ENCODE measurements at places on chromosomes 11 and 22. TPM values are rescaled to one million over a fixed set of nuclear protein-coding genes. Genes with fewer than 3 reads are reported as not detected.

- H3K27ac ChIP-seq, result no peak overlapping the region
- peaks cover 8% of the 10 kb centered on the region for H3K4me1 ChIP-seq
- no peak for DNase-seq
- H3K4me3 ChIP-seq, result no peak overlapping the region
- H3K36me3 ChIP-seq, result no peaks in the 10 kb centered on the region
- H3K27me3 ChIP-seq, result peaks cover 85% of the 10 kb centered on the region
These were observed 18.1 kb downstream of the DUSP8 start for GRCh38 chr11:1553808-1554594.

DNA sequence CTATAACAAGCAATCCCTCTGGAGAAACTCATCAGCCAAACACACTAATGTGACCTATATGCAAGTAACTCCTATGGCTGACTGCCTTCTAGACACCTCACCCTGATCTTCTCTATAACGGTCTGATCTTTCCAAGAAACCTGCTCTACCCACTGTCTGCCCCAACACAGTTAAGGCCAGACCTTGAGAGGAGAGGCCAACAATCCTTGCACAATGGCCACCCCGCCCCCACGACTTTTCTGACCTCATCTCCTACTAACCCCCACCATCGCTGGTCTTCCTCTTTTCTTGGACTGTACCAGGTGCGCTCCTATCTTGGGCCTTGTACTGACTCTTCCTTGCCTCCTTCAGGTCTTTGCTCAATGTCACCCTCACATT lies 12.5 kb downstream of the HIRA start:
- no peak overlapping the region for H3K4me3 ChIP-seq
- no peak overlapping the region for H3K27ac ChIP-seq
- no peaks in the 10 kb centered on the region for H3K27me3 ChIP-seq
- no peaks in the 10 kb centered on the region for H3K36me3 ChIP-seq
- H3K4me1 ChIP-seq, result peaks cover 10% of the 10 kb centered on the region
- DNase-seq, result no peak

The MS4A4E gene
- not detected for total RNA-seq

The PHF21B gene
- 6.7 TPM for total RNA-seq

The PACSIN3 gene
- total RNA-seq, result 7.1 TPM

DNA sequence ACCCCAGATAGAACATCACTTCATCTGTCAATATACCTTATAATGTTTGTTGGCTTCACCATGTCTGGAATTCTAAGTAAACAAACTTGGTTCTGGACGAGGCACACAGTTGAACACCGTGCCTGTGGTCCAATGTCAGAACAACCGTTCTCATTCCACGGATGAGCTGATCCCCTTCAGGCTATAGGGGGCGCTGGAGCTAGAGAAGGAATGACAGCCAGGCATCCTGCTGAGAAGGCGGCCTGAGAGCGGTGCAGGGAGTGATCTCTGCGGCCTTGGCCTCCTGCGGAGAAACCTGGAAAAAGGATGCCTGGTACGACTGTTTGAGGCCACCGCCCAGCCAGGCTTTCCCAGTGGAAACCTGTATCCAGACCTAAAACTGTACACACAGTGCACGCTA lies 48.7 kb downstream of the FDX1 start:
- H3K4me1 ChIP-seq, result peaks cover 3% of the 10 kb centered on the region
- DNase-seq, result peak; percentile 78
- H3K4me3 ChIP-seq, result no peak overlapping the region
- no peak overlapping the region for H3K27ac ChIP-seq
- H3K27me3 ChIP-seq, result no peaks in the 10 kb centered on the region

The ELF5 gene
- total RNA-seq, result not detected

DNA sequence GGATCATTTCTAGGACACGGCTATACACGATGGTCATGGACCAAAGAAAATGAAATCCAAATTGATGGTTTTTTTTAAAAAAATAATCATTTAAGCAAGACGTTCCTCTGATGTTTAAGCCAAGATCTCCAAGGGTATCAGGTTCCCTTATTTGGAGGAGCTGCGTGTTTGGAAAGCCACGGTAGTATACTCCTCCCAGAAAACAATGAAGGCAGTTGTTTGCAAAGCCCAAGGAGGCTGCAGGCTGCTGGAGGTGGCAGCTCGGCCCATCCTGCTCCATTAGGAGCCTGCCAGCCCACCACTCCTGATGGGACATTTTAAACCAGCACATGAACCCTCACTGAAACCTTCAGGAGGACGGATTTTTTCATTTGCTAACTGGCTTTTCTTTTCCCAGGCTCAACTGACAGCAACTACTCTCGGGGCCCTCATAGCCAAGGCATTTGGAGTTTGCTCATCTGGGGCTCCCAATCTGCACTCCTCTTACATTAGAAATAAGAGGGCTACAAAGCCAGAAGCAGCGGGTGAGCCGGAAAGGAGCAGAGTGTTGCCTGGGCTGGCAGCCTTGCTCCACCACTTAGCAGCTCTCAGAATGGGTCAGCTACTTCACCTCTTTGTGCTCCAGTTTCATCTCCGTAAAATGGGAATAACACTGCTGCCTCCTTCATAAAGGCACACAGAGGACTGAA lies 58.4 kb downstream of the ABTB2 start:
- peaks cover 28% of the 10 kb centered on the region for H3K4me1 ChIP-seq
- peak; percentile 64 for DNase-seq
- H3K27me3 ChIP-seq, result no peaks in the 10 kb centered on the region
- H3K4me3 ChIP-seq, result no peak overlapping the region

DNA sequence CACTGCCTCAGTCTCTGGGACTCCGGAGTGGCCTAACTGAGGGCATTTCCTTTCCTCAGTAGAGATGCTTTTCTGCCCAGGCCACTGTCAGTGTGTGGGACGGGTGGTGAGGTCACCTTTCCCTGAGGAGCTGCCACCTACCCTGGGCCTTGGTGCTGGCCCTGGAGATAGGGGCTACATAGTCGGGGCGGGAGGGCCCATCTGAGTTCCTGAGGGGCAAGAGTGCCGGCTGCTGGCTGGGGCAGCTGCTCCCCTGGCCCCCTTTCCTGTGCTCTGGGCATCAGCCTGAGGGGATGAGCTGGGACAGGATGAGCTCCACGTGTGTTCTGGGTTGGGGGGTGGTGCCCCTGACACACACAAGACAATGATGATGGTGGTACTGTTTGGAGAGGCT lies 5.4 kb downstream of the KCNC1 start:
- H3K4me1 ChIP-seq, result peaks cover 21% of the 10 kb centered on the region
- H3K4me3 ChIP-seq, result no peak overlapping the region
- H3K27me3 ChIP-seq, result peaks cover 39% of the 10 kb centered on the region
- H3K36me3 ChIP-seq, result no peaks in the 10 kb centered on the region

The CCDC116 gene
- not detected for total RNA-seq

The TYMP gene
- total RNA-seq, result 0.81 TPM

GRCh38 chr11:46912526-46913150 lies 5.7 kb downstream of the LRP4 start:
- H3K36me3 ChIP-seq, result no peaks in the 10 kb centered on the region
- peak overlapping the region; percentile 9 for H3K27ac ChIP-seq
- peaks cover 13% of the 10 kb centered on the region for H3K27me3 ChIP-seq
- DNase-seq, result peak; percentile 87
- H3K4me3 ChIP-seq, result peak overlapping the region; percentile 43

The TIRAP gene
- 5.3 TPM for total RNA-seq

- no peaks in the 10 kb centered on the region for H3K36me3 ChIP-seq
- H3K27ac ChIP-seq, result no peak overlapping the region
- H3K27me3 ChIP-seq, result no peaks in the 10 kb centered on the region
- no peak overlapping the region for H3K4me3 ChIP-seq
- H3K4me1 ChIP-seq, result no peaks in the 10 kb centered on the region
- no peak for DNase-seq
These were observed 58.4 kb upstream of the RCN1 start for GRCh38 chr11:32032478-32032877.

The MRGPRE gene
- total RNA-seq, result not detected

The ACTN3 gene
- 33.0 TPM for total RNA-seq

The MAJIN gene
- 0.06 TPM for total RNA-seq

The RIBC2 gene
- 0.59 TPM for total RNA-seq

The CCDC157 gene
- total RNA-seq, result 11.1 TPM

DNA sequence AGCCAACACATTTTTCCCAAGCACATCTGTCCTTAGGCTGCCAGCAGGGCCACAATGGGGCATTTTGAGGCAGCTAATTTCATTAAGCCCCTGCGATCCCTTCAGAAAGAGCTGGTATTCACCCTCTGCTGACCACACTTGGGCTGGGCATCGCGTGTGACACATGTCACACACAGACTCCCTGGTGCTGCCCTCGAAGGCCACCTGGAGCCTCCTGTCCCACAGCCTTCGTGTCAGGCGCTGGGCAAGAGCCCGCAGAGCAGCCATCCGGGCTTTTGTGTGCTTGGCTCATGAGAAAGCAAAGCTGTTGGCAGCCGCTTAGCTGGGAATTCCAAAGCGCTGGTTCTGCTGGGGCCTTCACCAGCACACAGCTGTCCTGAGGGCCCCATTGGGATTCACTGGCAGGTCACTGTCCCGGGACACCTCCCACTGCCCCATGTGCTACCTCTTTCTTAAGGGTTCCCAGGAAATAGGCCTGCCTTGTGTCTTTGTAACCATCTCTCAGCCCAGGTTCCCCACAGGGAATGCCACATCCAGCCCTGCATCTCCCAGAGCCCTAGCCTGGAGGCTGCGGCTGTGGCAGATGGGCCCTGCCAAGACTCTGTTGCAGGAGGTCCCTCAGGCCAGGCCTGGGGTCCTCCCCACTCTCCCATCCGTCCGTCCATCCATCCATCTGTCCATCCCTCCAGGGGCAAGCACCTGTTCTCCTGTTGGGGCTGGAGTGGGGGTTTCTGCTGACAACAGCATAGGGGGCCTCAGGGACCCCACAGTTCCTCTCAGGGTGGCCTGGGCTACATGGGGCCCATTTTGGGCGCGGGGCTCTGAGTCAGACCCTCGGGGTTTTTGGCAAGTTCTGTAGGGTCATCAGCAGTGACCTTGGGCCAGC lies 4.9 kb downstream of the CLDN5 start:
- H3K27ac ChIP-seq, result no peak overlapping the region
- H3K27me3 ChIP-seq, result peaks cover 29% of the 10 kb centered on the region
- DNase-seq, result no peak
- peaks cover 9% of the 10 kb centered on the region for H3K4me1 ChIP-seq

- no peak for DNase-seq
- no peaks in the 10 kb centered on the region for H3K36me3 ChIP-seq
- H3K27ac ChIP-seq, result no peak overlapping the region
- no peaks in the 10 kb centered on the region for H3K27me3 ChIP-seq
These were observed 14.2 kb downstream of the GAS2 start for GRCh38 chr11:22680628-22681027.

DNA sequence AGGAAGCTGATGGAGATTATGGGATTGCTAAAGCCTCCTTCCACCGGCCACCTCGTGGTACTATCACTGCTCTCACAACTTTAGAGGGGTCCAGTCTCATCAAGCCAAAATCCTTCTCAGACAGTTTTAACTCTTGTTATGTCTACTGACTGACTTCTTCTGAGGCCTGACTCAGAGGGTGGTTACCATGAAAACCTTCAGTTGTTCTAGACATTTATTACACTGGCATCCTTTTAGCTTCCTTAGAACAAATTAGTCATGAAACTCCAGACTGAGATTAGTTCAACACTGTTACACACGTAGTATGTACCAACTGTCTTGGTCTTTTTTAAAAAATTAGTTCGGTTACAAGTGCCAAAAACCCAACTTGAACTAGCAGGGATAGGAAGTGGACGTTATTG lies 7.5 kb downstream of the DIXDC1 start:
- no peak overlapping the region for H3K27ac ChIP-seq
- no peaks in the 10 kb centered on the region for H3K27me3 ChIP-seq
- DNase-seq, result no peak
- no peaks in the 10 kb centered on the region for H3K36me3 ChIP-seq

- no peak for DNase-seq
- no peaks in the 10 kb centered on the region for H3K36me3 ChIP-seq
- H3K4me3 ChIP-seq, result no peak overlapping the region
- H3K27ac ChIP-seq, result no peak overlapping the region
- H3K4me1 ChIP-seq, result no peaks in the 10 kb centered on the region
These were observed 46.6 kb downstream of the MTMR2 start for GRCh38 chr11:95877291-95877690.

GRCh38 chr11:35419830-35420333 lies 524 bp upstream of the SLC1A2 start:
- no peak overlapping the region for H3K27ac ChIP-seq
- peaks cover 100% of the 10 kb centered on the region for H3K27me3 ChIP-seq
- peak; percentile 29 for DNase-seq
- H3K4me1 ChIP-seq, result peaks cover 21% of the 10 kb centered on the region
- peak overlapping the region; percentile 75 for H3K4me3 ChIP-seq

GRCh38 chr11:116507016-116507415 lies 265.8 kb downstream of the BUD13 start:
- H3K27me3 ChIP-seq, result peaks cover 8% of the 10 kb centered on the region
- H3K4me3 ChIP-seq, result no peak overlapping the region
- no peaks in the 10 kb centered on the region for H3K36me3 ChIP-seq
- DNase-seq, result no peak
- no peak overlapping the region for H3K27ac ChIP-seq
- H3K4me1 ChIP-seq, result peaks cover 26% of the 10 kb centered on the region

The CSF2RB gene
- total RNA-seq, result not detected

The TMEM25 gene
- 28.2 TPM for total RNA-seq

DNA sequence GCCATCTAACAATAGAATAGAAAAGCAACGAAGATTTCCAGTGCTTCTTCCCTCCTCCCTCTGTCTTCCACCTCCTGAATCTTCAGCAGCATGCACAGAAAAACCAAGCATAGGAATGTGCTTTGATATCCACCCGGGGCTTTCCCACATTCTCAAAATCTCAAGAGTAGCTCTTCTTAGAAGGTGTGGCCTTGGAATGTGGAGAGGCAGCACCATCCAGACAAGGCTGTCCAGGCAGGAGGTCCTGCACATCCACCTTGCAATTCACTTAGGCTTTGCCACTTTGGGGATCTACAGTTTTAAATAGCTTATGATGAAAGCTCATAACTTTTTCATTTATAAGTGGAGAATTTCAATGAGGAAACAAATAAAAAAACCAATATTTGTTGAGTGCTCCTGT lies 72.9 kb downstream of the KIRREL3 start:
- H3K27me3 ChIP-seq, result no peaks in the 10 kb centered on the region
- H3K36me3 ChIP-seq, result no peaks in the 10 kb centered on the region
- H3K4me1 ChIP-seq, result peaks cover 3% of the 10 kb centered on the region

The KRTAP5-9 gene
- not detected for total RNA-seq

DNA sequence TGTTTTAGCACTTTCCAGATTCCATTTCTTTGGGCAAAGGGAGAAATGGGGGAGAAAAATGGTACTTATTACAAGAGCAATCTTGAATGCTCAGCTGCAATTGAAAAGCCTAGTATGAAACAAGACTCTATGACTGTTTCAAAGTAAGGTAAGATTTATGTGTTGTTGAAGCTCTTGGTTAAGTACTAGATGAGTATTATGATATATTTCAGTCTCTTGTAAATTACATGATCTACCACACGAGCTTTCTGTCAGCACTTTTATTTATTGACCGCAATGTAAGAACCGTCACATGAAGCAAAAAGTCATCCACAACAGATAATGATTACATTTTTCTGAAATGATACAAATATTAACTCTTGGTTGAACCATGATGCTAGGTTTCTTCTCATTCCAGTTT lies 906.7 kb upstream of the CHORDC1 start:
- no peak overlapping the region for H3K4me3 ChIP-seq
- no peak overlapping the region for H3K27ac ChIP-seq
- DNase-seq, result no peak
- no peaks in the 10 kb centered on the region for H3K36me3 ChIP-seq

The CHST1 gene
- total RNA-seq, result not detected

The OR10D3 gene
- not detected for total RNA-seq

The MMP11 gene
- total RNA-seq, result 4.1 TPM

- no peaks in the 10 kb centered on the region for H3K36me3 ChIP-seq
- H3K27ac ChIP-seq, result no peak overlapping the region
- no peaks in the 10 kb centered on the region for H3K27me3 ChIP-seq
- H3K4me3 ChIP-seq, result no peak overlapping the region
- no peaks in the 10 kb centered on the region for H3K4me1 ChIP-seq
- DNase-seq, result no peak
These were observed 80.6 kb upstream of the CLDN5 start for GRCh38 chr22:19604711-19605268.
